ENCODE measurements at places on chromosomes 4 and X.

DNA sequence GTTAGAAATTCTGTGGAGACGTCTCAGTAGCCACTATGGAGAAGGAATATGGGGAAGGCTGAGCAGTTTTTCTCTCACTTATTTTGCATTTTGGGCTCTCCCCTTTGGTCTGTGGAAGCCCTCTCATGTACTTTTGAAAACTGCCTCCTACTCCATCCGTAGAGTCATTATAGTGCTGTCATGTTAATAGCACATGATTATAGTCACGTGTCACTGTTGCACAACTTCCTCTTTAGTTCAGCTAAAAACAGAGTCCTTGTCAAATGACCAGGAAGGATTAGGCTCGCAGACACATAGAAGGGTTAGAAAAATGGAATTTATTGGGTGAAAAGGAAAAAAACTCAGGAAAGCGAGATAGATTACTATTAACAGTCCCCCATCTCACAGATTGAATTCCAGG lies 258.2 kb upstream of the CXorf51A start:
- no peak for DNase-seq

DNA sequence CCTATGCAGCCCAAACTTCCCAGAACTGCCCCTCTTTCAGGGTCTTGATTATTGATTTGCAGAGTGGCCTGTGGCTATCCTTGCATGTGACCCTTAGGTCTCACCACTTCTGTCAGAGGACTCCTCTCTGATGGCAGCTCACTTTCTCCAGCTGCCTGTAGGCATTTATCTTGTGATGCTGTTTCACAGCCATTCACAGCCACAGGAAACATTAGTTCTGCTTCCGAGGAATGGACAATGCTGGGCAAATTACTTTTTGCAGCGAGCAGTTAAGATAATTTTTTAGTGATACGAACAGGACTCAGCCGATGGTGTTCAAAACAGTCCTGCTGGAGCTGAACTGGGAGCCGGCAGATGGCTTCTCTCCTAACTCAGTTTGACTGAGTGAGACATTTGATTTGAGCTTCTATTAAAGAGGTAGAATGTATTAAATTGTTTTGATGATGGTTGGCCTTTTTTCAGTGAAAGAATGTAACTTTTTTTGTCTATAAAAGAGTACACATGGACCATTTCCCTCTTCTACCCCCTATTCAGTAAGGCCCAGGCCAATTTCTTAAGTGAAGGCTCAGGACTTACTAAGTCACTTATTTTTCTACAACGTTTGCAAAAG lies 58.4 kb upstream of the TMEM150C start:
- no peak for DNase-seq

GRCh38 chr4:72468904-72469502 lies 100.0 kb downstream of the ADAMTS3 start:
- DNase-seq: no peak

GRCh38 chr4:62871078-62871477 lies 1538.2 kb downstream of the TECRL start:
- no peak for DNase-seq

DNA sequence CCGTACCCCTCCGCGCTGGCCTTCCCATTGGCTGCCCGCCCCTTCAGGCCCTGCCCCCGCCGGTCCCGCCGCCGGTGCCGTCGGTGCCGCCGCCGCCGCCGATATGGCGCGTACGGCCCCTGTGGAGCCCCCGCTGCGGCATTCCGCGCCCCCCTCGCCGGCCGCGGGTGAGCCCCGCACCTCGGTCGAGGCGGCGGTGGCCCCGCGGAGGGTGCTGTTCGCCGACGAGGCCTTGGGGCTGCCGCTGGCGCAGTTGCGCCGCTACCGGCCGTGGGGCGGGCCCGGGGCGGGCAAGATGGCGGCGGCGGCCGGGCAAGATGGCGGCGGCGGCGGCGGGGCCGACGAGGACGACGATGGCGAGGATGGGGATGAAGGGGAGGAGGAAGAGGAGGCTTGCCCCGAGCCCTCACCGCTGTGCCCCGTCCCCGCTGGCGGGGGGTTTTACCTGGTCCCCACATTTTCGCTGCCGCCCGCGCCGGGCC lies at the start of gene PPP1R3F:
Gene PPP1R3F, plus strand, starts transcription at position 27 of the 482 bp plus-strand sequence. Its CDS starts 77 bp downstream, at position 104.
- no peak for DNase-seq

GRCh38 chrX:9205599-9206223 lies 171.8 kb upstream of the FAM9B start:
- no peak for DNase-seq

DNA sequence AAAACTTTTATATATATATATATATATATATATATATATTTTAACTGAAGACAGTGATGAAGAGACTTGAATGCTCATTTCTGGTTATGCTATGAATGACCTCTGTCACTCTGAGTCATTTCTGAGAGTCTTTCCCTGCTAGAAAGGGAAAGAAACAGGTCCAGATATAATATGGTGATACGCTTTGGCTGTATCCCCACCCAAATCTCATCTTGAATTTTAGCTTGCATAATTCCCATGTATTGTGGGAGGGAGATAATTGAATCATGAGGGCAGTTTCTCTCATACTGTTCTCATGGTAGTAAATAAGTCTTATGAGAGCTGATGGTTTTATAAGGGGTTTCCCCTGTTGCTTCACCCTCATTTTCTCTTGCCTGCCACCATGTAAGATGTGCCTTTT lies 254.1 kb upstream of the IGFBP7 start:
- no peak for DNase-seq

DNA sequence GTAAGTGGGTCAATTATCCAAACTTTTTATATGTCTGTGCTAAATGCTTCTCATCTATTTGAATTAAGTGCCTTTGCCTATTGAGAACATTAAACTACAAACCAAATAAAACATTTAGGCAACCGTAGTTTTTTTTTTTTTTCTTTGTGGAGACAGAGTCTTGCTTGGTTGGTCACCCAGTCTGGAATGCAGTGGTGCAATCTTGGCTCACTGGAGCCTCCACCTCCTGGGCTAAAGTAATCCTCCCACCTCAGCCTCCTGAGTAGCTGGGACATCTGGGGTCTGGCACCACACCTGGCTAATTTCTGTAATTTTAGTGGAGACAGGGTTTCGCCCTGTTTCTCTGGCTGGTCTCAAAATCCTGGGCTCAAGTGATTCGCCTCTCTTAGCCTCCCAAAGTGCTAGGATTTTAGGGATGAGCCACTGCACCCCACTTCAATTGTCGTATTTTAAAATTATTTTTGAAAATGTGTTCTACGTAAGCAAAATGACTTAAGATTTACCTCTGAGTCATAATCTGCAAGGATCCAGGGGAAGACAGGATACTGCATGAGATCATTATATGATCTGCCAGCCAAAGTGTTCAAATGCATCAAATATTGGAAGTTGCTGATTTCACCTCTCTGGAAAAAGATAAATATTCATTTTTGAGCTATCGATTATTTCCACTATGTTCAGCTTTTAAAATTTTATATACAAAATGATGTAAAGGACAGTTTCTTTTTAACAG lies 125.6 kb downstream of the CDS1 start:
- no peak for DNase-seq

- DNase-seq: no peak
Measured at GRCh38 chr4:94447754-94448411, 3.9 kb upstream of the PDLIM5 start.

DNA sequence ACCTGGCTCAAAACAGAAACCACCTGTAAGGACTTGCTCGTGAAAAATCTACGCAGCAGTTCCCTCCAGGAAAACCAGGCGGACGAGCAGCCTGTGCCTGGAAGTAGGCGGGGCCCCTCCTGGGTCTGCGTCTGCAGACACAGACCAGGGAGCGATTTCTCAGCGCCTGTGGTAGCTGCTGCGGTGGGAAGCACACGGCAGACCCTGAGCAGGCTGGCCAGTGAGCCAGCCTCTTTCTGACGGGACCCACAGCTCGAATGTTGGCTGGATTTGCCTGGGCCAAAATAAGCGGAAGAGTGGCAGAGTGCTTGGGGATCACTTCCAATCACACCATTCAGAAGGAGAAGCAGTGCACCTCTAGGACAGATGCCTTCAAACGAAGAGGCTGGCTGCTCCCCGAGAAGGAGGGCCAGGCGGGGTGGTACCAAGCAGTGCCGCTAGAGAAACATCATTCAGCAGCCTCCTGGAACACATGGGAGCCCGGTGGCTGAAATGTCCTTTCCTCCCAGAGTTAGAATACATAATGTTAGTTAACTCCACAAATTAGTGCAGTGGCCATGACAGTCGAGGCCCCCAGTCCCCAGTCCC lies 85.9 kb downstream of the GATB start:
- DNase-seq: no peak

- DNase-seq: no peak
Measured at GRCh38 chr4:111689731-111690130, 455.5 kb upstream of the FAM241A start.

- no peak for DNase-seq
Measured at GRCh38 chr4:152041295-152041694, 280.5 kb upstream of the GATB start.

DNA sequence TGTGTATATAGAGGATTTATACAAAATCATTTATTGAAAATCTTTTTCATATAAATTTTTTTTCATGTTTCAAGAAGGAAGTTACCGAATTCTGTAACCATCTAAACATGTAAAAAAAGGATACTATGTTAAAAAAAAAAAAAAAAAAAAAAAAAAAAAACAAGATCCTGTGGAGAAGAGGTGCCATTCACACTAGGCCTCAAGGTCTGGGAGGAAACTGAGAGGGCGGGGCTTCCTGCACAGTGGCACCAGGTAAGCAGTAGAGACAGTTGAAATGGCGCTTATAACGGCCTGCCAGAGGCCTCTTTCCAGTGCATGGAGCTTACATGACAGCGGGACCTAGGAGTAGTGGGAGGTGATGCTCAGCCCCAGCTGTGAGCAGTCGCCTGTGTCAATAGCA lies 17.5 kb downstream of the TRAPPC2 start:
- no peak for DNase-seq

- DNase-seq: no peak
Measured at GRCh38 chr4:146333187-146333894, 119.0 kb downstream of the REELD1 start.

GRCh38 chr4:19214591-19215186 lies 1037.0 kb upstream of the SLIT2 start:
- DNase-seq: no peak

GRCh38 chr4:102787096-102787881 lies 26.5 kb upstream of the MANBA start:
- no peak for DNase-seq

- DNase-seq: no peak
Measured at GRCh38 chrX:41449615-41450014, 2.5 kb downstream of the NYX start.

GRCh38 chr4:150219841-150220240 lies 141.6 kb downstream of the DCLK2 start:
- no peak for DNase-seq

DNA sequence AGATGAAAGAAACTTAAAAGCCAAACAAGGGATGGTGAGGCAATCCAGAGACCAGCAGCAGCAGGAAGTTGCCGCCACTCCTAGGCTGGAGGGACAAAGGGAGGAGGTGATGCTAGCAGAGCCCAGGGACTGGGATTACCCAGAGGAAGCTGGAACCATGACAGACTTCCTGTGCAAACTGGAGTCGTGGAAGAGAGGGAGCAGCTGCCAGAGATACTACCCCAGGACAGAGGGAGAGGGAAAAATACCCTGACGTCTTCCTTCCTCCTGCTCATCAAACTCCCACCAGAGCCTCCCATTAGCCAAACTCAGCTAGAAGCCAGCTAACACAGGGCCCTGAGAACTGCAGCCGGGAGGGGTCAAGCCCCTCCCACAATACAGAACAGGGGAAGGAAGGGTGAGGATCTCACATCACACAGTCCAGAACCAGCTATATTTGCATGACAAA lies 101.2 kb upstream of the KLF3 start:
- no peak for DNase-seq

GRCh38 chr4:124334119-124334518 lies 378.4 kb downstream of the ANKRD50 start:
- DNase-seq: no peak

DNA sequence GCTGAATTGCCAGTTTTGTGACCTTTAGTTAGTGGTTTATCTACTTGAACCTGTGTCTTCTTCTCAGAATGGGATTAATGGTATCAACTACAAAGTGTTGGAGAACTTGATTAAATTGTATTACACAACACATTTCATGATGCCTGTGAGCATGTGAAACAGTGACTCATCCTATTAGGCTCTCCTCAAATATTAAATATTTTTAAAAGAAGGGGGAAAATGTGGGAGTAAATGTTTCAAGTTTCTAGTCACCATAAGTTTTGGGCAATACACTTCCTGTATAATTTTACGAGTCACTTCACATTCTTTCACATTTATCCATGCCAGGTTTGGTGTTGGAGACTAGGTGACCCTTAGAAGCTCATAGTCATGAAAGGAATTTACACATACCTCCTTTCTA lies 147.0 kb downstream of the HS3ST1 start:
- no peak for DNase-seq

GRCh38 chr4:137655302-137655701 lies 123.0 kb upstream of the PCDH18 start:
- DNase-seq: no peak

- no peak for DNase-seq
Measured at GRCh38 chr4:34202154-34202553, 2042.2 kb downstream of the ARAP2 start.

GRCh38 chr4:108738003-108738706 lies 24.7 kb downstream of the ETNPPL start:
- no peak for DNase-seq

DNA sequence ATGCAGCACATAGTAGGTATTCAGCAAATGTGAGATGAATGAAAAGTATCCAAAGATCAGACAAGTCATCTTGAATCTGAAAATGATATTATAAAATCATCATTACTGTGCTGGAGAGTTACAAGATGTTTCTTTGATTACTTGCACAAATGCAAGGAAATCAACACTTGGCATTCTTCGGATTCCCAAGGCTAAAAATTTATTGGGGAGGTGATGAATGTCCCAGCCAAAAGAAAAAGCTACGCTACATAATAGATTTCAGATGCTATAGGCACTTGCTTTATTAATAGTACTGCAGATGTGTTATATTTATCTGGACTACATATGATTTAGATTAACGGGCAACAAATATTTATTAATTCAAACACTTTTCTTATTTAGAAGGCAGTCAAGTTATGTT lies 286.7 kb upstream of the TENM3 start:
- DNase-seq: no peak

DNA sequence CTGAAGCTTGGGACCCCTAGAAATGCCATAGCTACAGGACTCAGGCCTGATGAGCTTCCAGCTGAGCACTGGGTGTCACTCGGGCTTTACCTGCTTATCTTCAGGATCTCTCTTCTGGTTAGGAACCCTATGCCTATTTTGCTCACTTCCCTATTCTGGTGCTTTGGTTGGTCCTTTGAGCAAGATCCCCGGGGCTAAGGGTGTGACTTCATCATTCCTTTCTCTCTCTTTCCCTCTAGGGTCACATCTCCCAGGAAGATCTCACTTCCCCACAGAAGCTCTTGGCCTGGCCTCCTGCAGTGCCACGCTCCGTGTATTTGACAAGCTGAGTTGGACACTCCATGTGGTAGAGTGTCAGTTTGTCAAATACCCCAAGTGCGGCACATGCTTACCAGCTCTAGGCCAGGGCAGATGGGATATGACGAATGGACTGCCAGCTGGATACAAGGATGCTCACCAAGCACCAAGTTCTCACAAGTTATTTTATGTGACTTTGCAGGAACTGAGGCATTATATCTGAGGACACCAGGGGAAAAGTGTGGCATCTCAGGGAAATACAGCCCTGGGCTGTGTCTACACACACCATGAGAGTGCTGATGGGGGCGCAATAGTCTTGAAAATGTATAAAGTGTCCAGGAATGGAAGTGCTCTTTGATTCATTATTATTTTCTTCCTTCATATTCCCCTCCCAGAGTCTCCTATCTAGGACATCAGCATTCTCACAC lies 21.1 kb downstream of the VSIG4 start:
- DNase-seq: no peak
